ENCODE measurements at places on chromosomes 4 and X. TPM values are rescaled to one million over a fixed set of nuclear protein-coding genes. Genes with fewer than 3 reads are reported as not detected.

The TRPC5OS gene
- total RNA-seq, result 0.13 TPM

The GUCY1A1 gene
- total RNA-seq, result 16.4 TPM

GRCh38 chrX:69153060-69153730 lies 12.1 kb downstream of the PJA1 start:
- DNase-seq, result peak; percentile 87

GRCh38 chr4:186840222-186840701 lies 116.6 kb upstream of the FAT1 start:
- DNase-seq, result peak; percentile 39

The SSX3 gene
- not detected for total RNA-seq

The RGN gene
- total RNA-seq, result 3.1 TPM

DNA sequence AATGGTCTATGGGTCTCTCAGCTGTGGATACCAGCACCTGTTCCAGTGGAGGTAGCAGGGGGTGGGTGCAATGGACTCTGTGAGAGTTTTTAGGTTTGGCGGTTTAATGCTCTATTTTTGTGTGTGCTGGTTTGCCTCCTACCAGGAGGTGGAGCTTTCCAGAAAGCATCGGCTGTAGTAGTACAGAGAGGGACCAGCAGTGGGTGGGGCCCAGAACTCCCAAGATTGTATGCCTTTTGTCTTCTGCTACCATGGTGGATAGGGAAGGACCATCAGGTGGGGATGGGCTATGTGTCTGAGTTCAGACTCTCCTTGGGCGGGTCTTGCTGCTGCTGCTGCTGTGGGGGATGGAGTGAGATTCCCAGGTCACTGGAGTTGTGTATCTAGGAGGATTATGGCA lies 557.2 kb upstream of the GRID2 start:
- no peak for DNase-seq

Measured in muscle of leg (tissue), 16 donors.